NCI-H2081 treated with DMSO at 0.1 percent for 48 hours (cell line): ENCODE measurements at places on chromosomes 4 and X.

- DNase-seq, result no peak
Observed at GRCh38 chr4:103074744-103075434, 1.7 kb downstream of the SLC9B2 start.

DNA sequence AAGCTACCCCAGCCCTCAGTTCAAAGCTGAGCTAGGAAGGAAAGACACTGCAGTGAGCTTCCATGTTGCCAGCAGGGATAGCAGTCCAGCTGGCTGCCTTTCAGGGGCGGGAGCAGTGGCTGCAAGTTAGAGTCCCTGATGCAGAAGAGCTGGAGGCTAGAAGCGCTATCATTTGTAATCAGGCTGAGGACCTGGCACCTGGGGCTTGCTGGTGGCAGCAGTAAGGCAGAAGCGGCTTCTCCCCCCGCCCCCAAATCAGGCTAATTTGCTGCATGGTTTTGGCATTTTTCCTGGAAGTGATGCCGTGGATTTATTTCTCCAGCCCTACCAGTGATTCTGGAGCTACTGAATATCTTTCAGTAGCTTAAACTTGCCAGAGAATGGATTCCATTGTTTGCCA is 203.3 kb downstream of the CLCN4 start:
- DNase-seq, result no peak

DNA sequence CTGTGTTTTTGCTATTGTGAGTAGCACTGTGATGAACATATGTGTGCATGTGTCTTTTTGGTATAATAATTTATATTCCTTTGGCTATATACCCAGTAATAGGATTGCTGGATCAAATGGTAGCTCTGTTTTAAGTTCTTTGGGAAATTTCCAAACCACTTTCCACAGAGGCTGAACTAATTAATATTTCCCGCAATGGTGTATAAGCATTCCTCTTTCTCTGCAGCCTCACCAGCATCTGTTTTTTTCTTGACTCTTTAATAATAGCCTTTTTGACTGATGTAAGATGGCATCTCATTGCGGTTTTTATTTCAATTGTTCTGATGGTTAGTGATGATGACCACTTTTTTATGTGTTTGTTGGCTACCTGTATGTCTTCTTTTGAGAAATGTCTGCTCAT is 247.7 kb upstream of the NDST3 start:
- no peak for DNase-seq

DNA sequence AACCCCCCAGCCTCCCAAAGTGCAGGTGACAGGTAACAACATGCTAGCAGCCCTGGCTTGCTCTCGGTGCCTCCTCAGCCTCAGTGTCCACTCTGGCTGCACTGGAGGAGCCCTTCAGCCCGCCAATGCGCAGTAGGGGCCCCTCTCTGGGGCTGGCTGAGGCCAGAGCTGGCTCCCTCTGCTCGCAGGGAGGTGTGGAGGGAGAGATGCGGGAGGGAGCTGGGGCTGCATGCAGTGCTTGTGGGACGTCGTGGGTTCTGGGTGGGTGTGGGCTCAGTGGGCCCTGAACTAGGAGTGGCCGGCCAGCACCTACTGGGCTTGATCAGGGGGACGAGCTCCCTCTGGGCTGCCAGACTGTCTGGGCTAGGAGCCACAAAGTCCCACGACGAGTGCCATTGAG is 14.4 kb downstream of the C4orf46 start:
- DNase-seq, result no peak

GRCh38 chr4:185071236-185071811 is 53.0 kb downstream of the HELT start:
- DNase-seq, result no peak

DNA sequence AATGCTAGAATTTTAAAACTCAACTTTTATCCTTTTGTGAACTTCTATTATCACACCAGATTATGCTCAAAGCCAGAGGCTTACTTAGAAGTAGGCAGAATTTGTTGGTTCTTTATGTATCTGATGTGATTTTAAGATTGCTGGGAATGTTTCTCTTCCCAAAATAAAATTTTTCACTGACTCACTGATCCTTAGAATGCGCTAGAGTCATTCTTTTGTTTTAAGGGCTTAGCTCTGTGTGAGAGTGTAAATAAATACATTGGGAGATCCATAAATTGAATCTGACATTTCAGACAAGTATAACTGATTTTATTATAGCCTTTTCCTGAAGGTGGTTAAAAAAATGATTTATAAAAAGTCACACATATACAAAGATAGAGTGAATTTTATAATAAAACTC is 101.3 kb downstream of the LARP1B start:
- no peak for DNase-seq

DNA sequence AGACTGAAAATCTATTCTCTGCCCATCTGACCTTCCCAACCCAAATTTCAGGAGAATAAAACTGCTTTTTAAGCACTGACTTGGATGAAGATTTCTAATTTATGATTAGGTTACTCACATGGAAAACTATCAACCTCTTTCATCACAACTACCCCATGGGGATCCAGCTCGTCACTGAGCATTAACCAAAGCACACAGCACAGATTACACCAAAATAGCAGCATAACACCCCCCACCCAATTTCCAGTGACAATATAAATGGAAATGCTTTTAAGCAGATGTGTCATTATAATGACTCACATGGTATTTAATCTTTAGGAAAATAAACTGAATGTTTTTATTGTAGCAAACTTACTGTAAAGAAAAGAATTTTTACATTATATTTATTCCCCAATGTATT is 9.7 kb downstream of the SERTM2 start:
- no peak for DNase-seq

DNA sequence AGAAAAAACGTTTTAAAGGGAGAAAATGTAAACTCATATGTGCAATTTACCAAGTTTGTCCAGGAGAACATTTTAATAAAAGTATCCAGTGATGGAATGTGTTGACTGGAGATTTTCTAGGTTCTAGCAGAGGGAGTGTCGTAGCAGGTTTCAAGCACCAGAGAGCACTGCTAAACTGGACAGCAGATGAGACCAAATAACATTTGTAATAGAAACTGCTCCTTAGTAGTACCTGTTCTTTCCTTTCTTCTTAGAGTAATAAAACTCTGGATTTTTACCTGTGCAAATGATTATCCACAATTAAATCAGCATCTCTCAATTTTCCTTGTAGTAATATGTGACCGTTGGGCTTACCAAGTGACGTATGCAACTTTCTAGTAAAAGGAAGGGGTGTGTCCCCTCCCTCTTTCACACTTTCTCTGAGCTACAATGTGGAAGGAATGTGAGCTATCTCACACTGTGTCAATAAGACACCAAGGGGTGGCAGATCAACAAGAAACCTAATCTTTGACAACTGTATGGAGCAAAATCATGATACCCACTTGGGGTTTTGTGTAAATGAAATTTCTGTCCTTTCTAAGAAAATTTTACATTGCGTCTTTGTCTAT is 9.5 kb downstream of the HPGDS start:
- DNase-seq, result no peak

- DNase-seq, result no peak
Observed at GRCh38 chr4:125101719-125102118, 213.0 kb upstream of the FAT4 start.

- no peak for DNase-seq
Observed at GRCh38 chr4:13703096-13703495, 75.6 kb upstream of the BOD1L1 start.

DNA sequence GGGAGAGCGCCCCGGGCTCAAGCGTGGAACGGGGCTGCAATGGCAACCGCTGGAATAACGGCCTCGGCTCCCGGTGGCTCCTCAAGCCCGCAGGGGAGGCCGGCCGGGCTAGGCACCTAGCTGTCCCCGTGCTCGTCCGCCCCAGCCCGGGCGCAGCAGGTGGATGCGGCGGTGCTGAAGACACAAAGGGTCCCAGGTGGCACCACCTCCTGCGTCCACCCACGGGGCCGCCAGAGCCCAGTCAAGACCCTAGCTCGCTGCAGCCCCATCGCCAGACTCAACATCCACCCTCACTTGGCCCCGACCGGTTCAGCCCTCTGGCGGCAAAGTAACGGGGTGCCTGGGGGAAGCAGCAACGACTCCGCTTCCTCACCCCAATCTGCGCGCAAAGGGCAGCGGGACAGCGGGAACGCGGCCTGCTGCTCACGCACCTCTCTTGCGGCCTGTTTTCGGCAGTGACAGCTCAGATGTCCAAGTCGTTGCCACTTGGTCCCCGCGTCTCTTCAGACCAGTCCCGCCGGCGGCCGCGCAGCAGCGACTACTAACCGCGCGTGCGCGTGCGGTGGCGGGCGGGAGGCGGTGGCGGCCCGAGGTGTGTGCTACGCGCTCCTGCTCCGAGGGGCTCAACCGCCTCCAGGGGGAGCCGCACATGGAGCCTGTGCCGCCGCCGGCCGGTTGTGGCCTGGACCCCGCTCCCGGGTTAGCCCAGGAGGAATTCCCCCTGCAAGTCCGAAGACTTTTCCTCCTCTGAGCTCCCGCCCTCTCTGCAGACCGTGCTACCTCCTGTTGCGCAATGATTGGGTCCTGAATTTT is at the start of gene CLGN:
Gene CLGN (minus strand): TSS at position 543 of the 813 bp plus-strand sequence. CDS start 14,570 bp downstream, outside the sequence.
- no peak for DNase-seq

DNA sequence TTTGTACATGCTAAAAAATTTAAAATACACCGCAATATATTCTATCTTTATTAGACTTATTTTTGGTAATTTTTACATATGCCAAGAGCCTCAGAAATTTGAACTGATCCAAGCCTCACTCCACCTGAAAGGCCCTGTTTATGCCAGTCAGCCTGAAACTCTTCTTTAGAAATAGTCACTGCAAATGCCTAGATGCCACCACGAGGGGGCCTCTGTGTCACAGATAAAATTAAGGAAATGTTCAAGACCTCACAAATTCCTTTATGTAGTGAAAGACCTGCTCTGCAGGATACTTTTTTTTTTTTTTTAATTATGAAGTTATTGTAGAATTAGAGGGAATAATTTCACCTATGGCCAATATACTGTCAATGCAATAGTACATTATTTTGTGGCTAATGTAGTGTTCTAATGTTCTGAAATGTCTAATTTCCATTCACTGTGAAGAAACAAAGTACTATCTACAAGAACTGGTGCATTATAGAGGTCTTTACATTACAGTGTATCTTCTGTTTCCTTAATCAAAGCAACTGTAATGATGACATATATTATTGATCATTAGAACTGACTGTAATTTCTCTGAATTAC is 69.8 kb downstream of the DTHD1 start:
- no peak for DNase-seq

GRCh38 chr4:3302173-3302785 is 9.5 kb downstream of the RGS12 start:
- DNase-seq, result no peak

DNA sequence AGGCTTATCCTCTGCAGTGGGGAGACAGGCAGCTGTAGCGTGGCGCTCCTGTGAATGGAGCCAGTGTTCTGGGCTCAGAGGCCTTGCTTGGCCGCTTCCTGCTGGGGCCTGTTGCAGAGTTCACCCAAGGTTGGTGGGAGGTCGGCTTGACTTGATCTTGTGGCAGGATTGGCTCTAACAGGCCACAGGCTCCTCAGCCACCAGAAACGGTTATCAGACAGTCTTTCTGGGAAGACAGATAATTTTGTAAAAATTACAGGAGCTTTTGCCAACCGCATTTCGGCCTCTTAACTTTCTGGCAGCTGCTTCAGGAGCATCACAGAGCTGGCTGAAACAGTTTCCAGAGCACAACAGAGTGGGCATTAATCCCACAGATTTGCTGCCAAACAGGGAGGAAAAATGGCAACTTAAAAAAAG is 66.4 kb downstream of the DIPK2B start:
- DNase-seq, result no peak

- DNase-seq, result no peak
Observed at GRCh38 chr4:103895876-103896465, 176.2 kb upstream of the TACR3 start.

GRCh38 chr4:89609756-89610155 is 227.2 kb downstream of the SNCA start:
- no peak for DNase-seq

DNA sequence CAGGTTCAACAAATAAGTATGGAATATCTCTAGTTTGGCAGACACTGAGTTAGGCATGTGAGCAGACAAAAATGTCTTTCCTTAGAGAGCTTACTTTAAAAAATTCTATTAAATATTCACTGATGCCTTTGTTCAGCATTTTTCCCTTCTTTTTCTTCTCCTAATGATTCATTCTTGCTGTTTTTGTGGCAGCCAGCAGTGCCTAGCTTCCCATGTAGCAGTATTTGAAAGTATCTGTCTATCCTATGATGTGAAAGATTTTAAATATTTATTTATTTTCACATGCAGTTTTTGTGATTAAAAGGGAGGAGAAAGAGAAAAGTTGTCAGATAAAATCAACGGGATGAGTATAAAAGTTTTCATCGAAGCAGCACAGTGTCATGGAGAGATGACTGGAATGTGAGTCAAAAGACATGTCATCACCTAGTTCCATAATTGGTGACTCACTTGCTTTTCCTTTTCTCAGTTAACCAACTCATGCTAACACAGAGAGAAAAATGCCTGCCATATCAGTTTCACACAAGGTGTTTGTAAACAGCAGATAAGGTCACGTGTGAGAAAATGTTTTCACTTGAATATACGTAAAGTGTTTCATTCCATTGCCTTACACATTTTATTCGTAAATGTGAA is 69.8 kb downstream of the BMPR1B start:
- DNase-seq, result no peak

GRCh38 chrX:46757593-46757992 is 1.3 kb downstream of the SLC9A7 start:
- DNase-seq, result no peak

DNA sequence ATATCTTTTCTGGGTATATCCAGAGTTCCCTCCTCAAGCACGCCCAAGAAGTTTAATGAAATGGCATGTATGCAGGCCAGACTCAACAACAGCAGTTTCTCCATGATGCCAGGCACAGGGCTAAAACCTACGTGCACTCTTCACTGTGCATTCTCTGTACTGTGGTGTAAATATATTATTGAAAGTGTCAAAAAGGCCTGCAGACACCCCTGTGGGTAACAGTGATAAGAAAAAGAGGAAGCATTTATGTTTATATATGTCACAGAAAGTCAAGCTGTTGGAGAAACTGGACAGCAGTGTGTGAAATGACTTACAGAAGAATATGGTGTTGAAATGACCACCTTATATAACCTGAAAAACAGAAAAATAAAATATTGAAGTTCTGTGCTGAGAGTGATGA is 29.6 kb upstream of the DCAF8L1 start:
- no peak for DNase-seq

DNA sequence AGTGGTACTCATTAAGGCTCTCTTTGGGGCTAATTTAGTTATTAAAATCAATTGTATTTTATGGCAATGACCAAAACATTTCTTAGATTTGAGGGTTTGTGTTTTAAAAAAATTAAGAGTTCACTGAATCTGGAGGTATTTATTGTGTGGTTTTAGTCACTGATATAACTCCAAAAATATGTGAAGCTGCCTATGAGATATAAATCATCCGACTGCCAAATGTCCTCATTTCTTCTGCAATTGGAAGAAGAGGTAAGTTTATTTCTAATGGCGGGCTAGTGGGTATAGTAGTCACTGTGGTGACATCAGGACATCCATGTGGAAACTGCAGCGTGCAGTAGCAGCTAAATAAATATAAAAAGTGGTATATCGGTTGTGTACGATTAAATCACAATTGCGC is 205.5 kb downstream of the MID1 start:
- DNase-seq, result no peak

DNA sequence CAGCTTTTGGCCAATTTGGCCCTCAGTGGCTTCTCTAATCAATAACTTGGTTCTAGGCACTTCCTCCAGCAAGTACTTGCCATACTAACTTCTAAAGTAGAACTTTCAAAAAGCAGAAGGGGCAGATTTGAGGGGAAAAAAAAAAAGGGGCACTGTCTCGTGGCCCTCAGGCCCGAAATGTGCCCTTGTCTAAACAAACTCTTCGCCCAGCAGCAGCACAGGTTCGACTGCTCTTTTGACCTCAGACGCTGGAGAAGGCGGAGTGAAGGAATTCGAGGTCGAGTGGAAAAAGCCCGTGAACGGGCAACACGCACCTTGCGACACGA is 775 bp downstream of the GRPEL1 start:
- no peak for DNase-seq

GRCh38 chr4:43567644-43568043 is 675.1 kb downstream of the GRXCR1 start:
- no peak for DNase-seq
